Gastrocnemius medialis (tissue), 4 donors: ENCODE measurements at places on chromosomes 4 and X. TPM values are rescaled to one million over a fixed set of nuclear protein-coding genes. Genes with fewer than 3 reads are reported as not detected.

The USP27X gene
- 1.9 TPM for total RNA-seq

The CFAP47 gene
- total RNA-seq, result not detected

The AREG gene
- total RNA-seq, result 56.1 TPM

The RAB9A gene
- 21.7 TPM for total RNA-seq

The UGT2B15 gene
- total RNA-seq, result not detected

The PAGE4 gene
- total RNA-seq, result not detected

The GAB1 gene
- total RNA-seq, result 27.7 TPM

The GPR50 gene
- not detected for total RNA-seq

GRCh38 chr4:41175794-41176193 lies 38.5 kb downstream of the APBB2 start:
- peaks cover 36% of the 10 kb centered on the region for H3K4me1 ChIP-seq
- no peak for DNase-seq
- H3K27me3 ChIP-seq, result no peaks in the 10 kb centered on the region

GRCh38 chr4:137794764-137795254 lies 262.5 kb upstream of the PCDH18 start:
- no peak overlapping the region for H3K4me3 ChIP-seq
- H3K27ac ChIP-seq, result no peak overlapping the region
- no peaks in the 10 kb centered on the region for H3K27me3 ChIP-seq
- H3K36me3 ChIP-seq, result no peaks in the 10 kb centered on the region

- no peak overlapping the region for H3K4me3 ChIP-seq
- no peak overlapping the region for H3K27ac ChIP-seq
- DNase-seq, result peak; percentile 77
- H3K4me1 ChIP-seq, result peaks cover 21% of the 10 kb centered on the region
- H3K36me3 ChIP-seq, result no peaks in the 10 kb centered on the region
Measured at GRCh38 chr4:99808260-99808857, 8.3 kb upstream of the DAPP1 start.

DNA sequence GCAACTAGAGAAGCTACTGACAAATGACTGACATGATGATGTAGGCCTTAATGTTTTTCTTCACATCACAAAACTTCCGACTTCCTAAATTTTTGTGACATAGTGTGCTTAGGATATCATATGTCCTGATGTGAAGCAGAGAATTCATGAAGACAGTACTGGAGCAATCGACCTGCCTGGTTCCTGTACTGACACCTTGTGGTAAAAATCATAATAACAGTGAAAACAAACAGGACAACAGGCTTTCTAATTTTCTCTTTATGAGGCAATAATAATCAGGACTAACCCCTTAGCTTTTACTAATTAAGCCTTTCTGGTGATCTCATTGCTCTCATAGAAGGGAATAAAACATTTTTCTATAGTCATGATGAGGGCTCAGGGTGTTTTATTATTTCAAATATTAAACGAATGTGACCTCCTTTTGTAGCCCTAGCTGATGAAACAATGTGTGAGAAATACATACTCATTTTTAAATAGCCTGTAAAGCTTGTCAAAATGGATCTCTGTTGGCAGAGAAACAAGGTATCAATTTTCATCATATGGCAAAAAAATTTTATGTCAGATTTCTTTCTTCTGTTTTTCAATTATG lies 158.4 kb downstream of the TENT5D start:
- DNase-seq, result no peak
- no peak overlapping the region for H3K4me3 ChIP-seq
- H3K4me1 ChIP-seq, result no peaks in the 10 kb centered on the region
- H3K27ac ChIP-seq, result no peak overlapping the region
- H3K27me3 ChIP-seq, result no peaks in the 10 kb centered on the region
- H3K36me3 ChIP-seq, result no peaks in the 10 kb centered on the region

DNA sequence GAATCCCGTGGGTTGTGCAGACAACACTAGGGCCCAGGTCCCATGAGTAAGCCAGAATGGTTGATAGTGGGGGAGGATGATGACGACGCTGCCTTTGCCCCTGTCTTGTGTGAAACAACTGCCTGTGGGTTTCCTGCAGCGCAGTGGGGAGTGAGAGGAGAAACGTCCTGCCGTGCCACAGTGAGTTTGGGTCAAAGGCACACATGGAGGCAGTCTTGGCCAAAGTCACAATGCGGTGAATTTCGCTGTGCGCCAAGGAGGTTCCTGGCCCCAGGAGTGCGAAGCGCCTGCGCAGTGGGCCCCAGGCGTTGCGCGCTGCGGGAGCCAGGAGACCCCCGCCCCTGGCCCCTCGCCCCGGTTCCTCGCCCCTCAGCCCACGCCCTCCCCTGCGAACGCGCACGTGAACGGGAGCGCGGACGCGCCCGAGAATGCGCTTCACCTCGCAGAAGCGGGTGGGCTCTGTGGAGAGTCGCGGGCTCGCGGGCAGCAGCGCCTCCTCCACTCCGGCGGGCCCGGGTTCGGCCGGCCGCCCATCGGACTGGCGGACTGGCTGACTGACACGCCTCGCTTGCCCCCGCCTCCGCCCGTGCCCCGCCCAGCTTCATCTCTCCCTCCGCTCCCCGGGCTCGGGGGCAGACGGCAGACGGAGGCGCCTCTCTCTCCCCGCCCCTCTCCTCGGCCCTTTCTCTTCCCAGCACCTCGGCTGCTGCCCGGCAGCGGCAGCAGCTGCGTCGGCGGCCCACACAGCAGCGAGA lies at the start of gene NUDT10:
TSS of gene NUDT10 (plus strand) at position 635 of the 755 bp plus-strand sequence. CDS start 144 bp downstream, outside the sequence.
- no peak for DNase-seq
- peak within 1 kb of the TSS; percentile 39 for H3K4me3 ChIP-seq
- no peak within 1 kb of the TSS for H3K27ac ChIP-seq
- H3K4me1 ChIP-seq, result no peaks in the 10 kb centered on the region
- no peaks in the 10 kb centered on the region for H3K36me3 ChIP-seq

GRCh38 chr4:153817466-153817865 lies 28.6 kb upstream of the SFRP2 start:
- H3K27me3 ChIP-seq, result no peaks in the 10 kb centered on the region
- no peak overlapping the region for H3K27ac ChIP-seq
- DNase-seq, result no peak
- no peaks in the 10 kb centered on the region for H3K36me3 ChIP-seq

DNA sequence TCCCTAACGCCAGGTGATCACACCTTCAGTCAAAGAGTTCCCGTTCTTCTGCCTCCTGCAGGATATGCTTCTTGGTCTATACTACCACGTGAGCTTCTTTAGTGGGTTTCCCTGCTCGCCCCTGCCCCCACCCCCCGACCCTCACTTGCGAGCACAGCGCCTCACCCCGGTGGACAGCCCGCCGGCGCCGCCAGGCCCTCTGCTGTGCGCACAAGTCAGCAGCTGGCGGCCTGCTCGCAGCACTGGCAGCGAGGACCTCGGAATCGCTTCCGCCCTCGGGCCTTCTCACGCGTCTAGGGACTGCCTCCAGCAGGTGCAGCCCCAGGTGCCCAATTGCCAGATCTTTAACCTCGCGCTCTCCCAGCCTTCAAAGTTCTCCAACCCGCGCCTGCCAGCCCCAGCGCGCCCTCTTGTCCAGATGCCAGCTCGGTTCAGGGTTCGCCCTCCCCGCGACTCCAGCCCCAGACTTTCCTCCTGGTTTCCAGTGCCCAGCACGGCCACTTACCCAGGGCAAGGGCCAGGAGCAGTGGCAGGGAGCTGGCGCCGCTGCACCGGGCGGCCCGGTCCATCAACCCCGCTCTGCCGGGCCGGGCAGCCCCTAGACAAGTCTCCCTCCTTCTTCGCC lies 454 bp downstream of the BTC start:
- H3K27me3 ChIP-seq, result no peaks in the 10 kb centered on the region
- H3K36me3 ChIP-seq, result no peaks in the 10 kb centered on the region
- DNase-seq, result peak; percentile 10
- H3K27ac ChIP-seq, result peak overlapping the region; percentile 66
- H3K4me1 ChIP-seq, result no peaks in the 10 kb centered on the region

- no peaks in the 10 kb centered on the region for H3K36me3 ChIP-seq
- H3K27me3 ChIP-seq, result no peaks in the 10 kb centered on the region
- no peak for DNase-seq
Measured at GRCh38 chr4:105633241-105633640, 75.2 kb downstream of the INTS12 start.

- H3K4me1 ChIP-seq, result no peaks in the 10 kb centered on the region
- no peaks in the 10 kb centered on the region for H3K27me3 ChIP-seq
- no peak overlapping the region for H3K4me3 ChIP-seq
- no peak for DNase-seq
- H3K36me3 ChIP-seq, result no peaks in the 10 kb centered on the region
- H3K27ac ChIP-seq, result no peak overlapping the region
Measured at GRCh38 chr4:61571761-61572559, 371.8 kb downstream of the ADGRL3 start.

DNA sequence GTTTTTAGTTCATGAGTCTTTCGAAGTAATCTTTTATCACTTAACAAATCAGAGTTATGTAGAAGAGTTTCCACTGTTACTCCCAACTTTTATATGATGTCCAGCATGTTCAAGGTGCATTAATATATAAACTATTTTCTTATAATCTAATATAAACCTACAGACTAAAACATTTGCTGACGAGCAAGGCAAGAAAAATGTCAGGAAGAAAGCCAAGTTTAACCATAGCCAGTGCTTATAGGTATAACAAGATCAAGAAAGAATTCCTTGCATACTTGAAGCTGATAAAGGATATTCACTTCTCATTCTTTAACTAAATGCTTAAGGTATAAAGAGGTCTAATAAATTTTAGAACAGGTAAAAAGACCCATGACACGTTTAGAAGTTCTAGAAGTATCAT lies 167.7 kb downstream of the NPNT start:
- H3K27me3 ChIP-seq, result no peaks in the 10 kb centered on the region
- no peak overlapping the region for H3K4me3 ChIP-seq
- no peaks in the 10 kb centered on the region for H3K36me3 ChIP-seq
- DNase-seq, result no peak
- no peak overlapping the region for H3K27ac ChIP-seq
- H3K4me1 ChIP-seq, result no peaks in the 10 kb centered on the region

DNA sequence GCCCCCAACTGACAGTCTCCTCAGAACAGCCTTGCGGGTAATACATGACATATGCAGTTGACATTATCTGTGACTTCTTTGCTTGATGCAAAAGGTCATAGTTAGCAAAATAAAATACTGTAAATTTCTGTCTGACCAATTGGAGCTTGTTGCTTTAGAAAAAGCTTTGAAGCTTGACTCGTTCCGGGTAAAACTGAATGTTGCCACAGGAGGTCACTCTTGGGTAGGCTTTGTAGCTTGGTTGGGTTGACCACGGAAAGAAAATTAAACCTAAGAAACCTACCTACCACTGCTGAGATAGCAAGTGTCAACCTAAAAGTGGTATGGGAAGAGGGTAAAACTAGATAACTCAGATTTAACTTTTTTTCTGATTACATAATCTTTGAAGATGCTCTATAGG lies 23.2 kb downstream of the PRPS2 start:
- no peak for DNase-seq
- H3K4me1 ChIP-seq, result no peaks in the 10 kb centered on the region
- H3K27ac ChIP-seq, result no peak overlapping the region
- no peaks in the 10 kb centered on the region for H3K36me3 ChIP-seq

GRCh38 chr4:77433418-77433733 lies 172.2 kb upstream of the CXCL13 start:
- no peak for DNase-seq
- no peaks in the 10 kb centered on the region for H3K27me3 ChIP-seq
- H3K4me1 ChIP-seq, result peaks cover 24% of the 10 kb centered on the region
- H3K27ac ChIP-seq, result no peak overlapping the region
- no peaks in the 10 kb centered on the region for H3K36me3 ChIP-seq

GRCh38 chrX:57587607-57588006 lies 4.2 kb upstream of the ZXDB start:
- no peak overlapping the region for H3K4me3 ChIP-seq
- no peak for DNase-seq
- no peaks in the 10 kb centered on the region for H3K27me3 ChIP-seq
- H3K27ac ChIP-seq, result no peak overlapping the region

DNA sequence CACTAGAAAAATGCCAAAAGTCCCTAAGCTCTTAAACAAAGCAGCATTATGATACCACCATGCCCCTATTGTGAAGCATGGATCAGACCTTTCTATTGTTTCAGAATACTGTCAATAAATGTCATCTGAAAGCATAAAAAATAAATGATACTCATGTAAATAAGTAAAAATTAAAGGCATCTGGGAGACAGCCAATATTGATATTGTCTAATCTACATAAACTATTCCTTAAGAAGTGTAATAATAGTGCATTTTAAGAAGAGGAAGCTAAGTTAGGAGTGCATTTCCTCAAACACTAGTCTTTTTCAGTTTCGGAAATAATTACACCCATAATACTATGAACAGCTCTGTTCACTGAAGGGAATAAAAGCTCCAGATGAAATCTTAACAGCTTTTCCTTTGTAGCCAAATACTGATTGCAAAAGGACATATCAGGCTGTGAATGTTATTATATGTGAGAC lies 181.6 kb downstream of the SPOCK3 start:
- H3K27me3 ChIP-seq, result no peaks in the 10 kb centered on the region
- H3K36me3 ChIP-seq, result no peaks in the 10 kb centered on the region
- no peaks in the 10 kb centered on the region for H3K4me1 ChIP-seq
- H3K27ac ChIP-seq, result no peak overlapping the region

DNA sequence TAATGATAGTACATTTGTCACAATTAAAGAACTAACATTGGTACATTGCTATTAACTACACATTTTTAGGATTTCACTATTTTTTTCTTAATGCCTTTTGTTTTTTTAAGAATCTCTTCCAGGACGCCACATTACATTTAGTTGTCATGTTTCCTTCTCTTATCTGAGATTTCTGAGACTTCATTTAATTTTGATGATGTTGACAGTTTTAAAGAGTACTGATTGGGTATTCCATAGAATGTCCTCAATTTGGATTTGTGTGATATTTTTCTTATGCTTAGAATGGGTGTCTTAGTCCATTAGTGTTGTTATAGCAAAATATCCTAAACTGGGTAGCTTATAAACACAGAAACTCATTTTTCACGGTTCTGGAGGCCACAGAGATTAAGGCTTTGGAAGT lies 1095.5 kb upstream of the LCORL start:
- no peaks in the 10 kb centered on the region for H3K36me3 ChIP-seq
- no peak overlapping the region for H3K27ac ChIP-seq
- no peaks in the 10 kb centered on the region for H3K4me1 ChIP-seq
- H3K4me3 ChIP-seq, result no peak overlapping the region
- no peak for DNase-seq
- no peaks in the 10 kb centered on the region for H3K27me3 ChIP-seq
